Lung (tissue), 17 donors: ENCODE measurements at places on chromosomes 1 and 21.

DNA sequence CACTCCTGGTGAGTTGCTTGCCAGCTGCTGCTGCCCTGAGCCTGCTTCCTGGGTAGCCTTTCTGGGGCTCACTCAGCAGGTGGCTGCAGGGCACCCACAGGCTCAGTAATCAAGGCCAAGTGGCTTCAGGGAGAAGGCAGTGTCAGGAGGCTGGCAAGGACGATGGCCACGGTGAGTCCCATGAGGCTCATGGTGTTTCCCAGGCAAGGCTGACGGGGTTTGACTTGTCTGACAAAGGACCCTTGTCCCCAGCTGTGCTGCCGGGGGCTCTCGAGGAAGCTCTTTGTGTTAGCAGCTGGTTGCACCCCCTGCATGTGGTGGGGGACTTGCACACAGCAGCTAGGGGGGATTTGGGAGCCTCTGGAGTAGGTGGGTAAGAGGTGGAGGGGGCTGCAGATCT is 190.5 kb upstream of the C1orf174 start:
- no peaks in the 10 kb centered on the region for H3K36me3 ChIP-seq
- no peaks in the 10 kb centered on the region for H3K27me3 ChIP-seq
- DNase-seq = no peak
- no peak overlapping the region for H3K4me3 ChIP-seq
- H3K4me1 ChIP-seq = no peaks in the 10 kb centered on the region

DNA sequence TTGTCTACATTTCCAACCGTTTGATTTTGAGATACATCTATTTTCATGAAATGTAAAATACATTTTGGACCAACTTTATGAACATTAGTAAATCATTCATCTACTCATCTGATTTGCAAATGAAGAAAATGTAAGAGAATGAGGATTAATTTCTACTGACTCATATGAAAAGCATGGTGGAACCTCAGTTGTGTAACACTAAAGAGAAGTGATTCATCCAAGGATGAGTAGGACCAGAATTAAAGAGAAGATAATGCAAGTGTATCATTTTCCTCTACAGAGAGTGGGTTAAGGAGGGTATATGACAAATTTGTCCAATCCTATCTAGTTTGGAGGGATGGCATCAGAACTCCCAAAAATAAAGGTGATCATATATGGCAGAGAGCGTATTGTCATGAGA is 1967.6 kb downstream of the MRPL39 start:
- H3K36me3 ChIP-seq = no peaks in the 10 kb centered on the region
- no peak overlapping the region for H3K4me3 ChIP-seq
- no peak for DNase-seq
- no peak overlapping the region for H3K27ac ChIP-seq
- no peaks in the 10 kb centered on the region for H3K4me1 ChIP-seq

GRCh38 chr1:68201546-68202238 is 30.6 kb downstream of the WLS start:
- H3K27me3 ChIP-seq = no peaks in the 10 kb centered on the region
- H3K27ac ChIP-seq = peak overlapping the region; percentile 10
- peaks cover 40% of the 10 kb centered on the region for H3K4me1 ChIP-seq
- H3K36me3 ChIP-seq = no peaks in the 10 kb centered on the region
- H3K4me3 ChIP-seq = no peak overlapping the region

DNA sequence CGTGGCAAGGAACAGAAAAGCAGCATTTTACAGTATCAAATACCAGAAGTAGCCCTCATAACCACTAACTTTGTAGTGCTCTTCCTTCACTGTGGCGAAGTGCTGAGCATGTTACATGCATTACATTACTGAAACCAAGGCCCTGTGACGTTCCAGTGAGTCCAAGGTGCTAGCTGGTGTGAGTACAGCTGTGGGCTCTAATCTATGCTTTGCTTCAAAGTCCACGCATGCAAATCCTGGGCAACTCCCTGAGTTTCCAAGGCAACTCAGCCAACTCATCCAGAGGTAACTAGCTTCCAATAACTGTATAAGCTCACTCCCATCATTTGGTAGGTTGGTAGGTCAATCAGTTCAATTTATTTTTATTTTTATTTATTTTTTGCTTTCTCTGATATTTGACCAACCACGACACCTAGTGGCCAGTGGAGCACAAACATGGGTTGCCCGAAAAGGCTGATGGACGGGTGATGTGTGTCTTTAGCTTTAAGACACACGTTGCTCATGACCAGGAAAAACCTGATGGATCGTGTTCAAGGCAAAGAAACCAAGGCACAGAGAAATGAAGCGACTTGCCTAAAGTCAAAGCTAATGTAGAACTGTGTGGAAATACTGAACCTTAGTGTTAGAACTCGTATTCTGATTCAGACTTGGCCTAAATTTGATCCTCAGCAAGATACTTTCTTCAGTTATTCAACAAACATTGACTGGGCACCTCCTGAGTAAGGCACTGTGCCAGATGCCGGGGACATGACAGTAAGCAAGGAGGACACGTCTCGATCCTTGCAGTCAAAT is 73.0 kb downstream of the GNG12 start:
- no peak overlapping the region for H3K27ac ChIP-seq
- no peak overlapping the region for H3K4me3 ChIP-seq
- DNase-seq = peak; percentile 53
- no peaks in the 10 kb centered on the region for H3K27me3 ChIP-seq
- H3K36me3 ChIP-seq = peaks cover 4% of the 10 kb centered on the region
- H3K4me1 ChIP-seq = peaks cover 4% of the 10 kb centered on the region

- no peak overlapping the region for H3K27ac ChIP-seq
- H3K27me3 ChIP-seq = no peaks in the 10 kb centered on the region
- peaks cover 11% of the 10 kb centered on the region for H3K4me1 ChIP-seq
- no peak overlapping the region for H3K4me3 ChIP-seq
- DNase-seq = no peak
Observed at GRCh38 chr1:208172423-208173145, 71.6 kb downstream of the PLXNA2 start.

GRCh38 chr21:45570826-45571601 is 28.8 kb upstream of the SLC19A1 start:
- no peak overlapping the region for H3K27ac ChIP-seq
- no peak for DNase-seq
- no peaks in the 10 kb centered on the region for H3K27me3 ChIP-seq
- H3K4me3 ChIP-seq = no peak overlapping the region
- H3K36me3 ChIP-seq = no peaks in the 10 kb centered on the region
